ENCODE measurements at places on chromosomes 6 and 20.

- DNase-seq = no peak
Measured at GRCh38 chr6:14270925-14271788, 153.6 kb downstream of the CD83 start.

DNA sequence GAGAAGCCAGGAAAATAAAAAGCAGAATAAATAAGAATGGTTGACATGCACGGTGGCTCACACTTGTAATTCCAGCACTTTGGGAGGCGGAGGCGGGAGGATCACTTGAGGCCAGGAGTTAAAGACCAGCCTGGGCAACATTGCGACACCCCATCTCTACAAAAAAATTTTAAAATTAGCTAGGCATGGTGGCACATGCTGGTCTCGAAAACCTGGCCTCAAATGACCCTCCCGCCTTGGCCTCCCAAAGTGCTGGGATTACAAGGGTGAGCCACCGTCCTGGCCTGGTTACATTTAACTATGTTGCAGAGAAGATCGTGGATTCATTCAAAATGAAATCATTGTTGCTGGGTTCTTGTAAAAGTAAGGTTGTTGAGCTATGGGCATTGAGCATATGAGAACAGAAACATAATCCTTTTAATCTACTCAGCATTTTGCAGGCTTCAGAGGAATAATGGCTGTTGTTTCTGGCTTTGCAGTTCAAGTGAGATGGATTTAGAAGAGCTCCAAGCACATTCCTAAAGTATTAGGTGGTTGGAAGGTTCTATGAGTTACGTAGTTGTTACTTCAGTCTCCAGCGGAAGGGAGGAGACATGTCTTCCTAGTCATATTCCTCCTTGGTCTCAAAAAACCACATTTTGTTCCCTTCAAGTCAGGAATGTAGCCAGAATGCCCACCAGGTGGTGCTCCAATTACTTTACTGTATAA lies 45.6 kb upstream of the RAB23 start:
- no peak for DNase-seq

- DNase-seq = no peak
Measured at GRCh38 chr6:1321738-1322137, 9.8 kb downstream of the FOXQ1 start.

GRCh38 chr6:130293800-130294199 lies 71.0 kb upstream of the SAMD3 start:
- DNase-seq = no peak

DNA sequence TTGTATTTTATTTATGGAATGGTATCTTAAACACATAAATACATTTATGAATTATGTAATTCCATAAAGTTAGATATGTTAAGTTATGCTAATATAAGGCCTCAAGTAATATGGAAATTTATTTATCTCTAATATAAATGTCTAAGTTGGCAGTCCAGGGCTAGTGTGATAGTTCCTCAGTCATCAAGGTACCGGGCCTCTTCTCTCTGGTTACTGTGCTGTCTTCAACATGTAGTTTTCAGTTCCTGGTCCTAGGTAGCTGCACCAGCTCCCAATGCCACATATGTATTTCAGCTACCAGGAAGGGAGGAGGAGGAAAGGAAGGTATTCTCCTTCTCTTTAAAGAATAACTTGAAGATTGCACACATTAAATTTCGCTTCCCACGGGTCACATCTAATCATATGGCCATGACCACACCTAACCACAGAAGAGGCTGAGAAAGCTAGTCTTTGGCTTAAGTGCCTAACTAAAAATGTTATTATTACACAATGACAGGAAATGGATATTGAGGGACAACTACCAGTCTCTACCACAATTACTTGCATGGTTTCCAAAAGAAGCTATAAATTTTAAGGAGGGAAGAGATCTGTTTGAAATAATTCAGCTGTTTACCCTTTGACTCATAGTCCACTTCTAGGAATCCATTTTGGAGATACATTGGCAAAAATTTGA lies 68.6 kb downstream of the BCKDHB start:
- DNase-seq = no peak

DNA sequence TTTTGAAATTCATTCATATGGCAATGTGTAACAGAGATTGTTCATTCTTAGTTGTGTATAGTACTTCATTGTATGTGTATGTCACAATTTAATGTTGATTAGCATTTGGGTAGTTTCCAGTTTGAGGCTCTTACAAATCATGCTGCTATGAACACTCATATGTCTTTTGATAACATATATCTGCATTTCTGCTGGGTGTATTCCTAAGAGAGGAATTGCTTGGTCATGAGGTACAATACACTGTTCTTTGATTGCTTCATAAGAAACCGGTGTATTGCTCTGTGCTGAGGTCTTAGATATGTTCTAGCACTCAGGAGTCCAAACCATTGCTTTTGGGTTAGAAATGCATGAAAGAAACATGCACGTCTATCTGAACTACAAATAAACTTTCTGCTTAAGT lies 492.9 kb upstream of the JAG1 start:
- DNase-seq = no peak

DNA sequence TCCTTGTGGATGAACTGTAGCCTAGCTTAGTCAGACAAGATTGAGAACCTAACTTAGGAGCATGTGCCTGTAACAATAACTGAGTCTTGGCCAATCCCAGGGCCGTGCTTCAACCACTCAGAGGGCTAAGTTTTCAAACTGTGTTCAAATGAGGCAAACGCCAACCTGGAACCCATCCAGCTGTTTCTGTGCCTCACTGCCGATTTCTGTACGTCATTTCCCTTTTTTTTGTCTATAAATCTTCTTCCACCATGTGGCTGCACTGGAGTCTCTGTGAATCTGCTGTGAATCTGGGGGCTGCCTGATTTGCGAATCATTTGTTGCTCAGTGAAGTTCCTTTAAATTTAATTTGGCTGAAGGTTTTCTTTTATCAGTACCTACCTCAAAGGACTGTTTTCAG lies 115.0 kb upstream of the CHD6 start:
- no peak for DNase-seq

GRCh38 chr6:88680654-88681053 lies 282.8 kb downstream of the RNGTT start:
- DNase-seq = no peak

Data from dorsolateral prefrontal cortex (tissue), 122 donors.